H9 (cell line): ENCODE measurements at places on chromosomes 7 and 10.

GRCh38 chr7:149875396-149875795 lies 1.6 kb downstream of the ATP6V0E2 start:
- H3K36me3 ChIP-seq: no peaks in the 10 kb centered on the region
- peak overlapping the region; percentile 6; the same call in 2 of the 3 replicates for H3K4me3 ChIP-seq
- DNase-seq: peak; percentile 19
- no peaks in the 10 kb centered on the region; the same call in 1 of the 2 replicates for H3K4me1 ChIP-seq
- H3K27me3 ChIP-seq: no peaks in the 10 kb centered on the region; the same call in 1 of the 2 replicates

DNA sequence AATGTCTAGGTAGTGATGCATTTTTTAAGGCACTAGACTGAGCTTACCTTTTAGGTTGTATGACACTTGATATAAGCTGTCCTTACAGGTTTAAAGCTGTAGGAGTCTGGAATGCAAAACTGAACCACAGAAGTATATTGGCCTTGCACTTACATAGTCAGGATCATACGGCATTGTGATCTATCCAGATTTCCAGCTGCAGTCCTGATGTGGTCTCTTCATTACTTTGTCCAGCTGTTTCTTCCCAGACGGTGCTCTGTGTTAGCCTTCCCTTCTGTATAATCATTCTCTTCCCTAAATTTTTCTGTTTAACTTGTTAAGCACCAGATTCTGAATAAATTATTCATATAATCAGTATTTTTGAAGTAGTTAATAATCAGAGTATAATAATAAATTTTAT lies 67.1 kb downstream of the AUTS2 start:
- no peak for DNase-seq
- no peak overlapping the region for H3K4me3 ChIP-seq
- H3K27me3 ChIP-seq: no peaks in the 10 kb centered on the region

GRCh38 chr10:44314802-44315460 lies 70.0 kb downstream of the CXCL12 start:
- peaks cover 6% of the 10 kb centered on the region; the same call in 1 of the 2 replicates for H3K27me3 ChIP-seq
- DNase-seq: no peak

GRCh38 chr7:23234569-23235296 lies 11.8 kb upstream of the GPNMB start:
- no peaks in the 10 kb centered on the region for H3K36me3 ChIP-seq
- H3K4me1 ChIP-seq: no peaks in the 10 kb centered on the region
- no peak for DNase-seq

DNA sequence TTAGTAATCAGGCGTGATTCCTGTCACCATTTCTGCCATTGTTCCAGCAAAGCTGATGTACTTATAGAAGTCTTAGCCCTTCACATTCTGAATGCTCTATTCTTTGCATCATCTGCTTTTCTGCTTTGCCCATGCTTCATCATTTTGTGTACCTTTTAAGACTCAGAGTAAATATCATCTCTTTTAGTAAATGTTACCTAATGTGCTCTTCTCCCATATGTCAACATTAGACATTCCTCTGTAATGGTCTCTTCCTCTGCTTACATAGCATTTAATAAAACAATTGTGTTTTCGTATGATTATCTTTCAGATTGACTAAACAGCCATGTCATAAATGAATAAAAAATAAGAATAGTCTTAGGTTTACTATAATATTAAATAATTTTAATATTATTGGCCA lies 719.6 kb upstream of the GRM3 start:
- no peaks in the 10 kb centered on the region; the same call in 2 of the 3 replicates for H3K36me3 ChIP-seq
- H3K4me3 ChIP-seq: no peak overlapping the region
- H3K4me1 ChIP-seq: peaks cover 3% of the 10 kb centered on the region; the same call in 1 of the 2 replicates
- H3K27me3 ChIP-seq: no peaks in the 10 kb centered on the region
- no peak overlapping the region for H3K27ac ChIP-seq
- no peak for DNase-seq

GRCh38 chr10:88964869-88965415 lies 12.4 kb upstream of the ACTA2 start:
- no peak overlapping the region for H3K4me3 ChIP-seq
- H3K27ac ChIP-seq: no peak overlapping the region
- H3K4me1 ChIP-seq: no peaks in the 10 kb centered on the region

DNA sequence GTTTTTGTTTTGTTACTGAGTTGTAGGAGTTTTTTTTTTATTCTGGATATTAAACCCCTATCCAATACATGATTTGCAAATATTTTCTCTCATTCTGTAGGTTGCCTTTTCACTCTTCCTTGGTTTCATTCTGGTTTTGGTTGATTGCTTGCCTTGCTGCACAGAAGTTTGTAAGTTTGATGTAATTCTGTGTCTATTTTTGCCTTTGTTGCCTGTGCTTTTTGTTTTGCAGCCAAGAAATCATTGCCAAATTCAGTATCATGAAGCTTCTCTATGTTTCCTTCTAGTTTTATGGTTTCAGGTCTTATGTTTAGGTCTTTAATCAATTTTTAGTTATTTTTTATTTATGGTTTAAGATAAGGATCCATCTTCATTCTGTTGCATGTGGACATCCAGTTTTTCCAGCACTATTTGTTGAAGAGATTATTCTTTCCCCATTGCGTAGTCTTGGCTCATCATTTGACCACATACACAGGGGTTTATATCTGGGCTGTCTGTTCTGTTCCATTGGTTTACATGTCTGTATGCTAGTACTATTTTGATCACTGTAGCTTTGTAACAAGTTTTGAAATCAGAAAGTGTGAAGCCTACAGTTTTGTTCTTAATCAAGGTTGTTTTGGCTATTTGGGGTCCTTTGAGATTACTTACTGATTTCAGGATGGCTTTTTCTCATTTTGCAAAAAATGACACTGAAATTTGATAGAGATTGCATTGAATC lies 26.4 kb downstream of the BMPR1A start:
- no peak overlapping the region for H3K4me3 ChIP-seq
- peaks cover 15% of the 10 kb centered on the region; the same call in 1 of the 2 replicates for H3K4me1 ChIP-seq
- H3K36me3 ChIP-seq: peaks cover 20% of the 10 kb centered on the region
- no peak for DNase-seq
- no peaks in the 10 kb centered on the region for H3K27me3 ChIP-seq

GRCh38 chr7:105885387-105886111 lies 9.2 kb upstream of the ATXN7L1 start:
- H3K4me3 ChIP-seq: no peak overlapping the region
- no peak for DNase-seq
- H3K4me1 ChIP-seq: 0 out of 2 replicates have a peak, but pooled peaks cover 4% of the 10 kb centered on the region
- H3K27ac ChIP-seq: no peak overlapping the region
- no peaks in the 10 kb centered on the region for H3K36me3 ChIP-seq

DNA sequence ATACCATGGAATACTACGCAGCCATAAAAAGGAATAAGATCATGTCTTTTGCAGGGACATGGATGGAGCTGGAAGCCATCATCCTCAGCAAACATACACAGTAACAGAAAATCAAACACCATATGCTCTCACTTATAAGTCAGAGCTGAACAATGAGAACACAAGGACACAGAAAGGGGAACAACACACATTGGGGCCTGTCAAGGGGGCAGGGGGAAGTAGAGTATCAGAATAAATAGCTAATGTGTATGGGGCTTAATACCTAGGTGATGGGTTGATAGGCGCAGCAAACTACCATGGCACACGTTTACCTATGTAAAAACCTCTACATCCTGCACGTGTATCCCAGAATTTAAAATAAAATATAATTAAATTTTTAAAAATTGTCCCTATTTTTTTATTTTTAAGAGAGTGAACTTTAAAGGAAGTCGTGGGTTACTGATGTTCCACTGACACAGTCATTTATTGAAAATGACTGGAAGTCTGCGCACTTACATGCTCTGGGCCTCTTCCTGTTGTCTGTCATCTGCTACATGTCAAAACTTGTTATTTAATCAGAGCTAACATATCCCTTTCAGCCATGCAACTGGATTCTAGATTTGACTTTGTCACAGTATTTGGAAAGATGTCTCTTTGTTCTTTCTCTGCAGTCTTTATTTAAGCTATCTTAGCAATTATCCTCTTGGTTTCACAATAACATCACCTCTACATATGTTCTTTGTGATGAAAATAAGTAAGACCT lies 73.7 kb upstream of the ABCB5 start:
- H3K4me1 ChIP-seq: peaks cover 3% of the 10 kb centered on the region; the same call in 1 of the 2 replicates
- no peak overlapping the region for H3K27ac ChIP-seq
- no peak for DNase-seq

DNA sequence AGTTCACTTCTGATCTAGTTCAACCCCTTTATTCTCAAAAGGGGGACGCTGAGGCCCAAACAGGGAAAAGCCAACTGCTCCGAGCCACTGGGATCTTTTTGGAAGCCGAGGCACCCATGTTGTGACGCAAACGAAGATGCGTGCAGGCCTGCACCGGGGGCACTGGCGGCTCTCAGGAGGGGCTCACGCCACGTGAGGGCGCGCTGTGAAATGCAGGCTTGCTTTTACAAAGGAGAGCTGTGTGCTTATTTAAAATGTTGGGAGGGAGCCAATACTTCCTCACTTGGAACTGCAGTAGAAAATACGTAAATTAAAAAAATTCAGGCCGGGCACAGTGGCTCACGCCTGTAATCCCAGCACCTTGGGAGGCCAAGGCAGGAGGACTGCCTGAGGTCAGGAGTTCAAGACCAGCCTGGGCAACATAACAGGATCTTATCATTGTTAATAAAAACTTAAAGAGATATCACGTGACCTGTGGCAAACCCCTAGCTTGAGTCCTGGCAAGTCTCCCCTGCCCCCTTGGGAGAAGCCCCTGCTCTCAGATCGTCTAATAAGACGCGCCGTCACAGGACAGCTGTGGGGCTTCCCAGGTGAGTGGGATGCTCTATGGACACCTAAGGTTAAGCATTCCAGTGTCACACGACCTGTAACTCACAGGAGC lies 16.3 kb downstream of the BRI3 start:
- H3K4me1 ChIP-seq: no peaks in the 10 kb centered on the region
- no peak overlapping the region for H3K27ac ChIP-seq
- no peak overlapping the region for H3K4me3 ChIP-seq
- no peaks in the 10 kb centered on the region for H3K27me3 ChIP-seq
- H3K36me3 ChIP-seq: peaks cover 16% of the 10 kb centered on the region; the same call in 2 of the 3 replicates

DNA sequence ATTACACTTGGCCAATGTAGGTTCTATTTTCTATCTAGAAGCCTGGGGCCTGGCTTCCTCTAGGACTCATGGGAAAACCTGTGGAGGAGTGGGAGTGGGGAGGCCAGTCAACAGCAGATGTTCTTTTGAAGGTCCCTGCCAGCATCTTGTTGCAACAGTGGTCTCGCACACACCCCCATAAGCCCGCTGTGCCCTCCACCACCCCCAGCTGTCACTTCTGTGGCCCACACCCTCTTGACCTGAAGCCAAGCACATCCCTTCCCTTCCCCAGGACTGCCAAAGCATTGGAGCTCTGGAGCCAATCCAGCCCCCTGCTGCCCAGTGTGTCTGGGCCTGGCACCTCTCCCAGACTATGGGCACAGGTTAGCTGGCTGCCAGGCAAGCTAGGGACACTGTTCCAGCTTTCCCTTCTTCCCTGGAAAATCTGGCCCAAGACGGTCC lies 1.9 kb upstream of the STX1A start:
- H3K27ac ChIP-seq: no peak overlapping the region
- peak overlapping the region; percentile 29; the same call in 1 of the 2 replicates for H3K4me3 ChIP-seq
- no peak for DNase-seq
- no peaks in the 10 kb centered on the region for H3K36me3 ChIP-seq
- H3K27me3 ChIP-seq: peaks cover 3% of the 10 kb centered on the region; the same call in 1 of the 2 replicates

GRCh38 chr7:106618480-106618879 lies 42.5 kb downstream of the CCDC71L start:
- no peaks in the 10 kb centered on the region for H3K4me1 ChIP-seq
- no peaks in the 10 kb centered on the region for H3K27me3 ChIP-seq
- no peak for DNase-seq
- H3K4me3 ChIP-seq: no peak overlapping the region
